ENCODE measurements at places on chromosomes 16 and 17. TPM values are rescaled to one million over a fixed set of nuclear protein-coding genes. Genes with fewer than 3 reads are reported as not detected.
A peak's percentile ranks its signal among the peaks of the same experiment; 100 is the strongest.

DNA sequence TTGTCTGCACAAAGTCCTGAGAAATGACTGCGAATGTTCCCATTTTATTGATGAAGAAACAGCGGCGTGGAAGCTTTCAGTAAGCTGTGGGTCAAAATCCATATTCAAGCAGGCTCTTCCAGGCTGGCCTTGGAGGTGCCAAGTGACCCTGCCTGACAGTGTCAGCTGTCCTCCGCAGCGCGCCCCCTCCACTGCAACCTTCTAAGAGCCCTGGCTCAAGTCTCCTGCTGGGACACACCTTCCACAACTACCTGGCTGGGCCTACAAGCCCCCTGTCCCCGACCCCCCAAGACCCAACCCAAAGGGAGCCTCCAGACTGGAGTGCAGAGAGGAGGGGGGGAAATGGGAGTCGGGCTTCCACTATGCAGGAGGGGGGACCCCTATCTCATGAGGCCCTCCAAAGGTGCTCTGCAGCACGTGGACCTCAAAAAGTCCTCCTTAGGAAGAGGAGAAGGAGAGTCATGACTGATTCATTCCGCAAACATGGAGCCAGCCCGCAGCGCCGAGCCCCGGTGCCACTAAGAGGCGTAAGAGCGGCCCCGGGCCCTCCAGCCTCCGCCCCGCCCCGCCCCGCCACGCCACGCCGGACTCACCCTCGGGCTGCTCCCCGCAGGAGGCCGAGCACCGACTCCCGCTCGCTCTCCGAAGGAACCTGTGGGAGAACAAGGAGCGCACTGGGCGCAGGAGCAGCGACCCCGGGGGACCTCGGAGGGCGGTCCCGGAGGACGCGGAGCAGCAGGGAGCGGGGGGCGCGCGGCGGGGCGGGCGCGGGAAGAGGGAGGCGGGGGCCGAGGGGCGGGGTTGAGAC is 574 bp downstream of the MPP3 start:
- DNase-seq, result peak; percentile 59
- H3K4me3 ChIP-seq, result peak overlapping the region; percentile 37
- H3K4me1 ChIP-seq, result no peaks in the 10 kb centered on the region

DNA sequence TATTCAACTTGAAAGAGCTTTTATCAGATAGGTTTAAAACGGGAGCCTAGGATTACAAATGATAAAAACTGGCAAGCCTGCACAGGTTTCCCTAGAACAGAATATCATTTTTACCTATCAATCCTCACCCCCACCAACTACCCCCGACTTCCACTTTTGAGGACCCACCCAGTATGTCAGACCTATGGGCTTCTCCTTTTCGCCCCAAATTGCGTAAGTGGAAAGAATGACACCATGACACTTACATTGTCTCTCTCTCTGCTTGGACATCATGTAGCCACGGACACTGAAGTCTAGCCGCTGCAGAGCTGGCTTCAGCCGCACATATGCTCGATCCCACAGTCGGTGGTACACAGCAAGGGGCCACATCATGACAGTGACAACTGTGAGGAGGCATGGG is 7.4 kb upstream of the PSMC3IP start:
- DNase-seq, result no peak
- H3K4me1 ChIP-seq, result no peaks in the 10 kb centered on the region
- no peaks in the 10 kb centered on the region for H3K27me3 ChIP-seq
- H3K4me3 ChIP-seq, result no peak overlapping the region
- H3K36me3 ChIP-seq, result peaks cover 34% of the 10 kb centered on the region

DNA sequence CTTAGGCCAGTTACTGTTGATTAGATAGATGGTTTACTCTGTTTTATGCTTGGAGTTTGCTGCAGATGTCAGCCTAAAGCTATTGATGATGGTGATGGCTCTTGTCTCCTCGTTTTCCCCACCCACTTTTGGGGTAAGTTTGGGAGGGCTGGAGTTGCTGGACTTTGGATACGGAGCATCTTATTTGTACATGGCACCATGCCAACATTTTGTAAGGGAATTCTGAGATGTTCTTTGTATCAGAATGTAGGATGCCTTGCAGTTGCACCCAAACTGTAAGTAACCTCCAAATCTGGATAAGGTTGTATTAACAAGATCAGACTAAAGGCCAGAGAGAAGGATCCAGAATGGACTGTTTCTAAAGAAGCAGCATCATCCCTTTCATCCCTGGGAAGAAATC is 551.9 kb upstream of the ZFHX3 start:
- H3K27me3 ChIP-seq, result no peaks in the 10 kb centered on the region
- no peaks in the 10 kb centered on the region for H3K4me1 ChIP-seq
- no peak for DNase-seq
- H3K4me3 ChIP-seq, result no peak overlapping the region

DNA sequence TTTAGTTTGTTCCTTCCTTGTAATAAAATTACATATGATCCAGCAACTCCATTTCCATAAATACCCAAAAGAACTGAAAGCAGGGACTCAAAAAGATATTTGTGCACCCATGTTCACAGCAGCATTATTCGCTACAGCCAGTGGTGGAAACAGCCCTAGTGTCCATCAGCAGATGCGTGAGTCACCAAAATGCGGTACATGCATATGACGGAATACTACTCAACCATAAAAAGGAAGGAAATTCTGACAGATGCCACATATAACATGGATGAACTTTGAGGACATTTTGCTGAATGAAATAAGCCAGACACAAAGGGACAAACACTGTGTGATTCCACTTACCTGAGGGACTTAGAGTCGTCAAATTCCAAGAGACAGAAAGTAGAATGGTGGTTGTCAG is 9.1 kb upstream of the SLC47A2 start:
- H3K4me1 ChIP-seq, result no peaks in the 10 kb centered on the region
- H3K27me3 ChIP-seq, result no peaks in the 10 kb centered on the region
- no peak overlapping the region for H3K27ac ChIP-seq
- H3K36me3 ChIP-seq, result no peaks in the 10 kb centered on the region
- no peak overlapping the region for H3K4me3 ChIP-seq

DNA sequence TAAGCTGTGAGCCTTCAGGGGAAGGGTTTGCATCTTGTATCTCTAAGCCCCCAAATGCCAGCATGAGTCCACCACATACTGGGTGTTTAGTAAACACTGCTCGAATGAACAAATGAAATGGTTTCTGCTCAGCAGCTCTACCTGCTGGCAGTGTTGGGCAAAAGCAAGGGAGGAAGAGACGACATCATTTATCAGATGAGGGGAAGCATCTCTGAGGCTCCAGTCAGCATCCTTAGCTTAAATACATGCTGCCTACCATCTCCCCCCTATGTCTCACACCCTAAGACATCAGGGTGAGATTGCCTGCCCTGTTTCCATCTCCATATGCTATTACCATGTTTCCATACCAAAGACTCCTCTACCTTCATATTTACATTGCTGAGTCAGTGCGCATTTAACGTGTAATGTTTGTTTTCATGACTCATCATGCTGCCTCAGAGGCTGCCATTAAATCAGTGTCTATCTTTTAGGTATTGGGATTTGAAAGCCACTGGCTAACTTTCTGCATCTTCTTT is 379.8 kb downstream of the UTP18 start:
- H3K36me3 ChIP-seq, result no peaks in the 10 kb centered on the region
- no peak for DNase-seq

GRCh38 chr17:64320613-64321553 is 57.8 kb upstream of the TEX2 start:
- H3K4me1 ChIP-seq, result no peaks in the 10 kb centered on the region
- H3K27ac ChIP-seq, result no peak overlapping the region
- DNase-seq, result no peak
- no peaks in the 10 kb centered on the region for H3K27me3 ChIP-seq

DNA sequence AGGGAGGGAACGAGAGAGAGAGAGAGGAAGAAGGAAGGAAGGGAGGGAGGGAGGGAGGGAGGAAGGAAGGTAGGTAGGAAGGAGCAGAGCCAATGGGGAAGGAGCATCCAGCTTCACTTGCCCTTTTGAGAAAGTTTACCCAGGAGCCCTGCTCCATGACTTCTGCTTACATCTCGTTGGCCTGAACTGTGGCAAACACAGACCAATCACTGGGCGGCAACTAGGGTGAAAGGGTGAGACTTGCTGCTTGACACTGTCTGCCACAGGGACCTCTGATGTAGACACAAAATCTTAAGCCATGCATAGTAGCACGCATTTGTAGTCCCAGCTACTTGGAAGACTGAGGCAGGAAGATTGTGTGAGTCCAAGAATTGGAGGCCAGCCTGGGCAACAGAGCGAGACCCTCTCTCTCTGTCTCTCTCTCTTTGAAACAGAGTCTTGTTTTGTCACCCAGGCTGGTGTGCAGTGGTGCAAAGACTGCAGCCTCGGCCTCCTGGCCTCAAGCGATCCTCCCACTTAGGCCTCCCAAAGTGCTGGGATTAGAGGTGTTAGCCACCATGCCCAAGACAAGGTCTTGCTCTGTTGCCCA is 19.5 kb upstream of the TUBG2 start:
- H3K27ac ChIP-seq, result no peak overlapping the region
- H3K4me1 ChIP-seq, result no peaks in the 10 kb centered on the region
- no peak overlapping the region for H3K4me3 ChIP-seq
- DNase-seq, result no peak

- no peaks in the 10 kb centered on the region for H3K4me1 ChIP-seq
- no peak overlapping the region for H3K27ac ChIP-seq
- H3K27me3 ChIP-seq, result no peaks in the 10 kb centered on the region
- no peak overlapping the region for H3K4me3 ChIP-seq
These were observed 789.9 kb upstream of the KIF2B start for GRCh38 chr17:53032861-53033271.

AP1G1 gene
- polyA plus RNA-seq, result 27.6 TPM

APRT gene
- 88.2 TPM for polyA plus RNA-seq

RRAD gene
- 2.7 TPM for polyA plus RNA-seq

CKLF gene
- polyA plus RNA-seq, result 24.9 TPM

SCGB1C2 gene
- not detected for polyA plus RNA-seq

TRIM25 gene
- polyA plus RNA-seq, result 12.2 TPM

All from pancreas (tissue), 10 donors.